Activated T-cell treated with anti-CD3 and anti-CD28 coated beads, Interleukin-2, amount 50 U/mL, for 24 hours (primary cell): ENCODE measurements at places on chromosomes 6 and 20.
A peak's percentile ranks its signal among the peaks of the same experiment; 100 is the strongest.

GRCh38 chr6:121965739-121966138 is 433.7 kb upstream of the HSF2 start:
- no peak for DNase-seq

- no peak for DNase-seq
These were observed 56.5 kb upstream of the HDGFL1 start for GRCh38 chr6:22512686-22513427.

DNA sequence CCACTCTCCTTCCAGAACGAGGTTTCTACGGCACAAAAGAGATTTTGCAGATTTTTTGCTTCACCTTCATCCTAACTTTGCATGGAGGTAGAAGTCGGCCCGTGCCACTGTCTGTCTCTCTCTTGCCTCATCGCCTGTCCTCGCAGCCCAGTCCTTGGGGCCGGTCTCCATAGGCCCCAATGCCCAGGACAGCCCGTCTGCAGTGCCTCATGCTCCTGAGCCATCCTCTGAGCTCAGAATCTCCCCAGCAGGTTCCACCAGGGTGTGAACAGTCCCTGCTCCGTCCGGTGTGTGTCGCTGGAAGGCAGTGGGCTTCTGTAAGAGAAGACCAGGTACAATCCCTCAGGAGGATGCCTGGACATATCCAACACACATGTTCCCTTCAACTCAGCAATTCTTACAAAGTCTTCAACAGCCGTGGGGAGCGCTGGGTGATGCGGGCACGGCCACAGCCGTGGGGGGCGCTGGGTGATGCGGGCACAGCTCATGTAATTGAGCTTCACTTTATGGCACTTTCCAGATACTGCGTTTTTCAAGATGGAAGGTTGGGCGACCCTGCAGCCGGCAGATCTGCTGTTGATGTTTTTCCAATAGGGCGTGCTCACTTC is 231.9 kb downstream of the DLL1 start:
- DNase-seq: peak; percentile 16

- no peak for DNase-seq
These were observed 904.3 kb downstream of the PHF3 start for GRCh38 chr6:64539917-64540316.

- DNase-seq: no peak
These were observed 2.3 kb upstream of the SLC22A2 start for GRCh38 chr6:160260803-160261450.

DNA sequence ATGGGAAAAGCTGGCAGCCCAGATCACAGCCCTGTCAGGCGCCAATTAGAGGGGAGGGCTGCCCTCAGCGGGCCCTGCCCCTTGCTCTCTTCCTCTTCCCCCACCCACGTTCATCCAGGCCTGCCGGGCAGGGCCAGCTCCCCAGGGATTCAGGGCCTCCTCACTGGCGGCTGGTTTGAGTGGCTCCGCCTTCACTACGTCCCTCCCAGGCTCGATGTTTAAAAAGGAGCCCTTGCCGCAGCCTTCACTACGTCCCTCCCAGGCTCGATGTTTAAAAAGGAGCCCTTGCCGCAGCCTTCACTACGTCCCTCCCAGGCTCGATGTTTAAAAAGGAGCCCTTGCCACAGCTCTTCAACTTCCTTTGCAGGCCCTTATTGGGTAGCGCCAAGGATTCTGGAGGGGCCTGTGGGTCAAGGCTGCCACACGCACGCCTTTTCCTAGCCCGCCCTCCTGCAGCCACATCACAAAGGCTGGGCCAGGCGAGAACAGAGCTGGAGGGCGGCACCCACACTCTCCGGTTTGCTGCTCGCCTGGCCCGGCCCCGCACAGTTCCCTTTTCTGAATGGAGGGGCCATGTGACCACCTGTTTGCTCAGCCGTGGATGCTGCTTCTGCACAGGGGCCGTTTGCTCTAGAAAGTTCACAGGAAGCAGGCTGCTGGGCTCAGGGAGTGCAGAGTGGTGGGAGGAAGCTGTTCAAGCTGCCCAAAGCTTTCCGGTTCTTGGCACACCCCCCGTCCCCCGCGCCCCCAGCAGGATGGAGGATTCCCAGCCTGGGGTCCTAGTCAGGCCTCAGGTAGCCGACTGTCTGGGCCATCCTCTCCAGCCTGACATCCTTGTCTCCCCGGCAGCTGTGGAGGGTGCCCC is 1.6 kb downstream of the SLC17A9 start:
- peak; percentile 67 for DNase-seq
